Smooth muscle cell of the umbilical artery (primary cell): ENCODE measurements at places on chromosomes 1 and 21. TPM values are rescaled to one million over a fixed set of nuclear protein-coding genes. Genes with fewer than 3 reads are reported as not detected.

The ZNF695 gene
- total RNA-seq: 0.59 and 1.7 TPM in 2 replicates

The LIPI gene
- not detected in 2 replicates for total RNA-seq

The OVAAL gene
- total RNA-seq: not detected in 2 replicates

The AADACL3 gene
- total RNA-seq: not detected in 2 replicates

The NIPAL3 gene
- total RNA-seq: 55.5 and 67.4 TPM in 2 replicates

The FAM72D gene
- total RNA-seq: 0.59 and 1.4 TPM in 2 replicates

The SERINC2 gene
- total RNA-seq: 2.7 and 8.5 TPM in 2 replicates
